ENCODE measurements at places on chromosomes 1 and 21. TPM values are rescaled to one million over a fixed set of nuclear protein-coding genes. Genes with fewer than 3 reads are reported as not detected.

KLHDC8A gene
- polyA plus RNA-seq, result 1.5 TPM

GRCh38 chr1:173222149-173223030 lies 15.3 kb upstream of the TNFSF4 start:
- no peak for DNase-seq

DNA sequence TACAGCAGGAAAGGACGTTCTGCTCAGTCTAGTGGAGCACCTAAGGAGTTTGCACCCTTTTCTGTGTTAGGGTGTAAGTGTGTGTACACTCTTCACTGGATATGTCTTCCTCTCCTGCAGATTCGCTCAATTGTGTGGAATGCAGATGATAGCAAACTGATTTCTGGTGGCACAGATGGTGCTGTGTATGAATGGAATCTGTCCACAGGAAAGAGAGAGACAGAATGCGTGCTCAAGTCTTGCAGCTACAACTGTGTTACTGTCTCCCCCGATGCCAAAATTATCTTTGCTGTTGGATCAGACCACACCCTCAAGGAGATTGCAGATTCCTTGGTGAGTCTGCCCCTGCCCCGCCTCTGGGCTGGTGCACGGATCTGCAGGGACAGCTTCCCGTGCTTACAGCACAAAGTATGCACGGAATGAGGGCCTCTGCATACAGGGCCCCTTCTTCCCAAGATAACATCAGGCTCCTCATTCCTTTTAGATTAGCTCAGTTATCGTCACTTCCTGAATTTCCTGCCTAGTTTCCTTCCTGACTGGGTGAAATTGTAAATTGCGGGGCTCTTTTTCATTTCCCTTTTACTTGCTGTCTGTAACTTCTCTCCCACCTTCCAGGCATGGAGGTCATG lies 34.6 kb downstream of the CFAP57 start:
- DNase-seq, result peak; percentile 54

- DNase-seq, result no peak
Observed at GRCh38 chr1:178411756-178412399, 84.9 kb downstream of the CLEC20A start.

DNA sequence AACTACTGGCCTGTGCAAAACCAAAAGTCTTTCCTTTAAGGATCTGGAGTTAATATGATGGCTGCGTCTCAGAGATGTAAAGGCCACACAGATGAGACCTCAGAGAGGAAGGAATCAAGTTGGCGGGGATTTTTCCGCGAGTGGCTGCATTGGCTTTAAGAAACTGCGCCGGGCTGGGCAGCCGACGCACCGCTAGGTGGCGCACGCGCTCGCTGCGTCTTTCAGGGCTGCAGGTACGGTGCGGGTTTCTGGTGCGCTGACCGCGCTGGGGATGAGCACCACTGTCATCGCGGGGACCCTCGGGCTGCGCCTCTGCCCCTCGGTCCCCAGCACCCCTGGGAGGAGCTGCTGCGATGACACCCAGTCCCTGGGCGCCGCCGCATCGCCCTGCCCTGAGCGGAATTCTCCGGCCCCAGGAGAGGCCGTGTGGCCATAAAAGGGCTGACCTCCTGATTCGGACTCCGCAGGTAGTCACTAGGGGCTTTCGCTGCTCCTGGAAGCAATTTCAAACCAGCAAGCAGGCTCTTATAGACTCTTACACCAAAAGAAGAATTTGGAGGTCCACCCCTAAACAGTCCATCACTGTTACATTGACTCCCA lies 241.0 kb downstream of the KCNJ6 start:
- DNase-seq, result no peak

DNA sequence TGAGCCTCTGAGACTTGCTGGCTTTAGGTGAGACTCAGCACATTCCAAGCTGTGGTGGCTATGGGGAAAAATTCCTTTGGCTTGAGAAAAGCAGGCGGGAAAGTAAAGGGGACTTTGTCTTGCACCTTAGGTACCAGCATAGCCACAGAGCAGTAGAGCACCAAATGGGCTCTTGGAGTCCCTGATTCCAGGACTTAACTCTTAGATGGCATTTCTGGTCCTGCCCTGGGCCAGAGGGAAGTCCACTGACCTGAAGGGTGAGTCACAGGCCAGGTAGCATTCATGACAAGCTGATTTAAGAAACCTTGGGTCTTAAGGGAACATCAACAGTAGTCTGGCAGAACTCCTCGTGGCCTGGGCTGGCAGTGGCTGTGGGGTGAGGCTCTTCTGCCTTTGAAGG lies 344.7 kb downstream of the DUSP10 start:
- no peak for DNase-seq

GRCh38 chr1:26666855-26667254 lies 29.0 kb upstream of the ARID1A start:
- no peak for DNase-seq

DNA sequence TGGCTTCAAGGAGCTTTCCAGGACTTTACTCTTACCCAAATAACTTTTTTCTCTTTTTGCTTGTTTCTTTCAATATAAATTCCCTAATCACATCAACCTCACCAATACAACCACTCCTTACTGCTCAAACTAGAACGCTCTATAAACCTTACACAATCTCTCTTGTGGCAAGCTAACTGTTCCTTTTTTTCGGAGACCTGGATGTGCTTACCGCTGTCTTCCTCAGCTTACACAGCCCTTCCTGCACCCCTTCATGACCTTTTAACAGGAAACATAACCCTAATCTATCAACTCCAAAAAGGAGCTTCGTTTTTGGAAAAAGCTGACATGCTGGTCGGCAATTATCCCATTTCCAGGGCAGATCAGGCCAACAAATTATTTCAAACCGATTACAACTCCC lies 24.1 kb upstream of the SLC2A5 start:
- no peak for DNase-seq

DNA sequence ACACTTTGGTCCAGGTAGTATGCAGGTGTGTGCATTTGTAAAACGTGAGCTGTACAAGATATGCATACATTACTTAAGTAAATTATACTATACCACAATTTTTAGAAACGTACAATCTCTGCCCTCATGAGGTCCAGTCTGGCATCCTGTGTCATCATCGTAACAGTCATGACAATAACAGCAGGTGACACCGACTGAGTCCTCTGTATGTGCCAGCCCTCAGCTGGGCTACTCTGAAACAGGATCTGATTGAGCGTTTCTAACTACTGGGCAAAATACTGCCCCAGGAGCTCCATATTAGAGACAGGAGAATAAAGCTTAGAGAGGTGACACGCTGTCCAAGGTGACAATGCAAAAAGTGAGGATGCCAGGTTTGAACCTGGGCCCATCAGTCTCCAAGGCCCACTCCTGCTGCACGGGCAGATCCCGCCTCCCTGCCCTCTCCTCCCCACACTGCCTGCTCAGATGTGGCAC lies 47.2 kb upstream of the ECE1 start:
- DNase-seq, result no peak

GRCh38 chr1:47757226-47757975 lies 239.8 kb downstream of the TRABD2B start:
- no peak for DNase-seq

GRCh38 chr1:183103577-183103976 lies 80.4 kb downstream of the LAMC1 start:
- DNase-seq, result no peak

- DNase-seq, result no peak
Observed at GRCh38 chr1:210340311-210340710, 11.6 kb downstream of the HHAT start.

- no peak for DNase-seq
Observed at GRCh38 chr1:150995896-150996295, 10.8 kb downstream of the MINDY1 start.

- DNase-seq, result no peak
Observed at GRCh38 chr1:54265126-54265525, 65.2 kb downstream of the MRPL37 start.

GRCh38 chr21:32955311-32956060 lies 70.2 kb upstream of the OLIG2 start:
- no peak for DNase-seq

DNA sequence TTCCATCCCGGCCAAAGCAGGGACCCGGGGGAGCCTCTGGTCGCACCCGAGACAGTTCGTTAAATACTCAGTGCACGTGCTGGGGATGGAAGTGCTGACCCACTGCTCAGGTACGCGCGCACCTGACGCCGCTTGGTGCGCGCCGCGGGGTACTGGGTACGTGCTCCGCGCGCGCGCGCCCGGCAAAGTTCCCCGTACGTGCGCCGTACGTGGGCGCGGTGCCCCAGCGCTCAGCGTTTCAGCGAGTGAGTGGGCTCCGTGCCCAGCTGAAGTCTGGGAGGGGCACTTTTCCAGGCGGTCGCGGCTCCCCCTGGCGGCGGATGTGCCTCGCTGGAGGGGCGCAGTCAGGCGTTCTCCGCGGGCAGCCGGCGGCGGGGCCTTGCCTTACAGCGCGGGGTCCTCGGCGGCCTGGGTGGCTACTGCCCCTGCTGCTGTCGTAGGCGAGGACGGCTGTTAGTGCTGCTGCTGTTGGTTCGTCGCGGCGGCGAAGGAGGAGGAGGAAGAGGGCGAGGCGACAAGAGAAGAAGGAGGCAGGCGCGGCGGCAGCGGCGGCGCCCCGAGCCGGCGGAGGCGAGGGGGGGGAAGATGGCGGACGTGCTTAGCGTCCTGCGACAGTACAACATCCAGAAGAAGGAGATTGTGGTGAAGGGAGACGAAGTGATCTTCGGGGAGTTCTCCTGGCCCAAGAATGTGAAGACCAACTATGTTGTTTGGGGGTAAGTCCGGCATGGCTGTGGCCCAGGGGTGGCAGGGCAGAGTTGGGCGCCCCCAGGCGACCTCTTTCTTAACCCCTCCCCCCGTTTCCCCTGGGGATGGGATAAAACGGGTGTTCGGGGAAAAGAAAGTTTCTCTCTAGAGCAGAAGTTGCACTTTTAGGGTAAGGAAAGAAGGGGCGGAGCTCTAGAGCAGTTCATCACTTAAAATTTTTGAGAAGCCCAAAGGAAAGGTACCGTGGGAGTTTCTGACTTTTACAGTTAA lies at the start of gene CDC73:
Gene CDC73 (plus strand): TSS at position 416 of the 978 bp plus-strand sequence. CDS start 170 bp downstream, at position 586.
- peak; percentile 94 for DNase-seq

KCNE2 gene
- polyA plus RNA-seq, result 1.6 TPM

- no peak for DNase-seq
Observed at GRCh38 chr1:168081373-168082007, 55.2 kb downstream of the GPR161 start.

DNA sequence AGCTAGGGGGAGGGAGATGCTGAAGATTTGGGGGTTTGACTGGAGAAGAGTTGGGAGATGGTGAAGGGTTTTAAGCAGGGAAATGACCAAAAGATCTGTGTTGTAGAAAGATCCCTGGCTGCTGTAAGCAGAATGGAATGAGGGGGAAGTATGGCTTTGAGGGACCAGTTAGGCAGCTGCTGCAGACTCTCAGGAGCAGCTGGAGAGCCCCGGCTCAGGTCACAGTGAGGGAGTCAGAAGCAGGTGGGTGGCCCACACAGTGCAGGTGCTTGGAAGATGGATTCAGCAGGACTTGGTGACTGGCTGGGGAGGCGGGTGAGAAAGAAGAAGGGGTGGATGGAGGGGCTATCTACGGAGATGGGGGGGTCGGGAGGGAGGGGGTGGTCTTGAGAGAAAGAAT lies 35.7 kb downstream of the EDN2 start:
- no peak for DNase-seq

- no peak for DNase-seq
Observed at GRCh38 chr1:160127865-160128523, 12.4 kb downstream of the ATP1A2 start.

DNA sequence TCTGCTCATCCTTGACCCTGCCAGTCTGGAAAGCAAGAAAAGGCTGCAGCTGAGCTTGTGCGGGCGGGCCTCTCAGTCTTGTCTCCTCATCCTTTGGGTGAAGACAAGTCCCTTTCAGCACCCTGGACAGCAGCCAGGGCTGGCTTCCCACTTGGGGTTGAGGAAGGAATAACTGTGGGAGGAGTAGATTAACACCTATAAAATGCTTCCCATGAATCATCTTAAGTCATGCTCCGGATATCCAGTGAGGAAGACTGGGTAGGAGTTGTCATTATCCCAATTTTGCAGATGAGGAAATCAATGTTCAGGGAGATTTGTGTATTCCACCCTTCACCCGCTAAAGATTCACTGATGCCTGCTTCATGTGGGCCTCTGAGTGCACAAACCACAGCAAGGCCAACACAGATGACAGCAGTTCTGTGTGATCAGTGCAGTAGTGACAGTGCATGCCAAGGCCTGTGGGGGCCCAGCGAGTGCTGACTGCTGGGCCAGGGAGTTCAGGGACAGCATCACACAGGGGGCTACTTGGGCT lies 20.1 kb upstream of the COL16A1 start:
- DNase-seq, result no peak

- no peak for DNase-seq
Observed at GRCh38 chr1:186618401-186619170, 61.6 kb downstream of the PTGS2 start.

DNA sequence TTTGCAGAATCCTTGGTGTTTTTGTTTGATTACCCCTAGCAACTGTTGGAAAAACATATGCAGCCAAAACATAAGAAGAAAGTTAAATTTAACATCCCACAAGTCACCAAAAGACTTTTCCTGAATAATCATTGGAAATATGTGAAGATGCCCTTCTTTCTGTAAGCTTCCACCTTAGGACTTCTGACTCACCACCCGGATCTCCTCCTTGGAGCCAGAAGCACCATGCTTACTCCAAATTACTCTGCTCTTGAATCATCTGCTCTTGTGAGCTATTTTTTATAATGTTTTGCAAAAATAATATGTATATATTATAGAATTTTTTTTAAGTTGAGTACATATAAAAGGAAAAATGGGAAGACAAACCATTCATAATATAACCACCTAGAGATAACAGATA lies 391.7 kb downstream of the KCTD3 start:
- no peak for DNase-seq

DNA sequence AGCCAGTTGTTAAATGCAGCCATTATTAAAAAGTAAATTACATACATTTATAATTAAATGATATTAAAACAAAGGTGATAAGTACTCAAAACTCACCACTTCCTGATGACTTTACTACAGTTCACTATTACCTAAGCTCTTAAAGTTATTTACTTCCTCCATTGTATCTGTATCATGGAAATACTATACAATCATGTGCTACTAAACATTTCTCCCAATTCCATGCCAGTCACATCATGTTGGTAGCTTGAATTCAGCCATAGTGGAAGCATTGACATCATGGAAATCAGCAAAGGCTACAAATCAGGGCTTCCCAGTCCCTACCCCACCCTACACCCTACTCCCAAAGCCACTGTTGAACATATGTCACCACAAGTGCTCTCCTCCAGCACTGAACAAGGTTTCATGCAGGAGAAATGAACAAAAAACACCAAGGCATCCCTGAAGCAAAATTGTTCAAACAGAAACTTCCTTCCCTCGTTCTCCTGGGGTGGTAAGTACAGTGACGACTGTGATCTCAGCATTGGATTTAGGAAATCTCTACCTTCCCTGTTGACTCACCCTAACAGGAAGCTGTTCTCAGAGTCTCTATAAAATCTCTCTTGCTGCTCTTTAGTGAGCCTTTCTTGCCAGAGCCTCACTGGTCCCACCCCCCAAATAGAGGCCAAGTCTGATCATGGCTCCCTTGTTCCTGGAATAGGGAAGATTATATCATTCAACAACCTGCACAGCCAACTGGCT lies 12.7 kb downstream of the VSIG8 start:
- no peak for DNase-seq

DNA sequence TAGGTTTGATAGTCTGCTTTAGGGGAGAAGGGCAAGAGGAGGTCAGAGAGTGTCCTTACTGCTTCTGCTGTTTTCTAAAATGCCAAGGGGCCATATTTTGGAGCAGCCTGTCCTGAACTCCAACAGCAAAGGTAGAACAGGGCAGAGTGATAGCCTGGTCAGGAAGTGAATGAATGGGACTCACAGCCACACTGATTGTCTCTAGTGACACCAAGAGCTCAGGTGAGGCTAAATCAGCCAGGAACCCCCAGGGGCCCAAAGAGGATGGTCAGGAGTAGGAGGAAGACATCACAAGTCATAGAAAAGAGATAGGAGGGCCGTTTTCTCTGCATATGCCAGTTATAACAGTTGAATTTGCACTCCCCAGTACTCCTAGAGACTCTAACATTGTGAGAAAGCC lies 97.4 kb upstream of the DUSP10 start:
- DNase-seq, result no peak

TRAPPC3 gene
- polyA plus RNA-seq, result 63.5 TPM

ZC3H11A gene
- 127 TPM for polyA plus RNA-seq

Data from left renal cortex interstitium (tissue), 4 donors.